Temporal lobe (tissue), 4 donors: ENCODE measurements at places on chromosomes 16 and 17. TPM values are rescaled to one million over a fixed set of nuclear protein-coding genes. Genes with fewer than 3 reads are reported as not detected.

MPHOSPH6 gene
- total RNA-seq: 35.9 TPM

FOXJ1 gene
- total RNA-seq: 4.2 TPM

DOC2B gene
- total RNA-seq: 40.1 TPM

ITGA2B gene
- total RNA-seq: 0.98 TPM

KRTAP9-8 gene
- total RNA-seq: not detected
